Thoracic aorta endothelial cell (primary cell): ENCODE measurements at places on chromosomes 5 and 9. TPM values are rescaled to one million over a fixed set of nuclear protein-coding genes. Genes with fewer than 3 reads are reported as not detected.

HMMR gene
- 53.1 and 75.2 TPM in 2 replicates for total RNA-seq

SLC6A18 gene
- total RNA-seq, result not detected in 2 replicates

ADAMTS6 gene
- 77.3 and 134 TPM in 2 replicates for total RNA-seq

SLC25A2 gene
- total RNA-seq, result 0.27 and 0.50 TPM in 2 replicates

TXNDC15 gene
- total RNA-seq, result 61.6 and 67.1 TPM in 2 replicates

NR6A1 gene
- total RNA-seq, result 0.27 and 1.2 TPM in 2 replicates

TGFBR1 gene
- total RNA-seq, result 10.4 and 15.4 TPM in 2 replicates

EQTN gene
- not detected in 2 replicates for total RNA-seq

GADD45G gene
- total RNA-seq, result 0.29 and 0.53 TPM in 2 replicates

GAS1 gene
- 0.13 and 0.29 TPM in 2 replicates for total RNA-seq

KLF9 gene
- 27.7 and 39.8 TPM in 2 replicates for total RNA-seq

KLHL9 gene
- 46.5 and 57.7 TPM in 2 replicates for total RNA-seq
